ENCODE measurements at places on chromosomes 7 and 10.

DNA sequence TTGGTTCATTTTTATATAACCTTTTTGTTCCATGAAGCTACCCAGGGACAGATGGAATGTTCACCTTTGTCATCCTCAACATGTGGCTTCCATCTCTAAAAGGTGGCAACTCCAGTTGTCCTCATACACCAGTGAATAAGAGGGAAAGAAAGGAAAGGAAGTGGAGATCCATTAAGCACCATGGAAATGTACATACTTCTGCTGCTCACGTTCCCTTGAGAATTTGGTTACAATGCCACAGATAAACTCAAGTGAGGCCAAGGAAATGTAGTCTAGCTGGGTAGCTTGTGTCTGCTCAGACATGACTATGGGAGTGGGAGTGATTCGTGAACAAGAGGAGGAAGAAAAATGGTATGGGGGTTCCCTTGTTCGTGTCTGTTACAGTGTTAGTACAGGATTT is 237.1 kb upstream of the FAM3C start:
- no peak for DNase-seq

GRCh38 chr10:112585960-112586359 is 138.9 kb downstream of the VTI1A start:
- DNase-seq: no peak

- no peak for DNase-seq
Measured at GRCh38 chr10:49526619-49527018, 12.3 kb downstream of the ERCC6 start.

DNA sequence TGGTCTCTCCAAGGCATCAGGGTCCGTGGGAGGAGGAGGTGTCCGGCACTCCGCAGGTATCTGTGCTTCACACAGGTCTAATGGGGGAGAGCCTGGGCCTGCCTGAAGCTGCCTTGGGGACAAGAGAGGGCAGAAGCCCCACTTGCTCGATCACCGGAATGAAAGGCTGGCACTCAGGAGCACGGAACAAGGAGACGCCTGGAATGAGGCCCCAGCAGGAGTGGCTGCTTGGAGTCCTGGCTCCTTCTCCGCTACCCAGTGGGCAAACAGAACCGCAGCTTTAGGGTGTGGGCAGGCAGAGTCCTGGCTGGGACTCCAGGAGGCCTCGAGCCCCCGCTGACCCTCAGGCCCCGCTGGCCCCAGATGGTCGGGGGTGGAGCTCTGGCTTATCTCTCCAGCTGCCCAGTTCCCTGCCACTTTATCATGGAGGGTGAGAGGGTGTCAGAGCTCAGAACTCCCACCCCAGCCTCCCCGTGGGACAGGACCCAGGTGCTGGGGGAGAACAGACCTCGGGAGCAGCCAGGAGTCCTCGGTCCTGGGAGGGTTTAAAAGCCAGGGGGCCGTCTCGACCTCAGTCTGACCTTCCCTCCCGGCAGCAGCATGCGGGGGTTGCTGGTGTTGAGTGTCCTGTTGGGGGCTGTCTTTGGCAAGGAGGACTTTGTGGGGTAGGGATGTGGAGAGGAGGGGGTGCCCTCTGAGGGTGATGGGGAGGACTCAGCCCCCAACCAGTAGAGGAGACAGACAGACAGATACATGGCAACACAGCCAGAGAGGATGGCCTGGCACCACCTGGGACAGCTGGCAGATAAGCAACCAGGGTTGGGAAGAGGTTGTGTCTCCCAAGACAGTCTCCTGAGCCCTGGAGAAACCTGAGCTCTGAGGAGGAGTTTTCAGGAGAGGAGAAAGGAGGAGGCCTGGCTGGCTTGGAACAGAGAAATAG is at the start of gene CPA1:
CPA1 (plus strand) TSS at position 574 of the 940 bp plus-strand sequence; CDS start at position 601, 27 bp downstream.
- DNase-seq: no peak

GRCh38 chr10:123621492-123621891 is 44.7 kb upstream of the GPR26 start:
- DNase-seq: no peak

- DNase-seq: no peak
Measured at GRCh38 chr10:88841316-88842111, 10.1 kb downstream of the ANKRD22 start.

GRCh38 chr10:13099144-13099665 is 758 bp upstream of the OPTN start:
- DNase-seq: no peak

- no peak for DNase-seq
Measured at GRCh38 chr10:32878646-32879045, 79.4 kb downstream of the ITGB1 start.

DNA sequence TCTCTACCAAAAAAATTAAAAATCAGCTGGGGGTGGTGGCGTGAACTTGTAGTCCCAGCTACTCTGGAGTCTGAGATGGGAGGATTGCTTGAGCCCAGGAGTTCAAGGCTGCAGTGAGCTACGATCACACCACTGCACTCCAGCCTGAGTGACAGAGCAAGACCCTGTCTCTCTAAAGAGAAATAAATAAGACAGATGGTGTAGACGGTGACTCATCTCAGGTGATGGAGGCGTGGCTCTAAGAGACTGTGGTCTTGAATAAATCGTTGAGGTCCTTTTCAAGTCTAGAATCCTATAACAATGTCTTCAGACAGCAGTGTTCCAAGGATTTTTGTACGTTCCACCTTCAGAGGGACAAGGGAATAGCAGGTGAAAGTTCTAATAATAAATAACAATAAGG is 53.8 kb upstream of the PFKFB3 start:
- no peak for DNase-seq

- DNase-seq: no peak
Measured at GRCh38 chr7:113968713-113969112, 49.9 kb upstream of the PPP1R3A start.

GRCh38 chr10:114663626-114664025 is 5.6 kb upstream of the ABLIM1 start:
- DNase-seq: no peak

DNA sequence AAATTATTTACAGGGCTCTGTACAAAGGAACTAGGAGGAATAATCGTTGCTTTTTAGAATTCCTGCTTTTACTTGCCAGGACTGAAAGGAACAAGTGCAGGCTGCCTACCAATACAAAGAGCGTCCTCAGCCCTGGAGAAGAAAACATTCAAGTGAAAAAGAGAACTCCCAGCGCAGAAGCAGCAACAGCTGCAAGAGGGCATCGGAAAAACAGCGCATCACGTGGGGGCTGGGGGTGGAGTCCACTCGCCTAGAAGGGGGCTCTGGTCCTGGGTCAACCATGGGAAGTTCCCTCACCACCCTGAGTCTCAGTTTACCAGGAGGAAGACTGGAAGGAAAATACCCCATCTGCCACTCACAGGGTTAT is 385 bp upstream of the C10orf90 start:
- DNase-seq: no peak

DNA sequence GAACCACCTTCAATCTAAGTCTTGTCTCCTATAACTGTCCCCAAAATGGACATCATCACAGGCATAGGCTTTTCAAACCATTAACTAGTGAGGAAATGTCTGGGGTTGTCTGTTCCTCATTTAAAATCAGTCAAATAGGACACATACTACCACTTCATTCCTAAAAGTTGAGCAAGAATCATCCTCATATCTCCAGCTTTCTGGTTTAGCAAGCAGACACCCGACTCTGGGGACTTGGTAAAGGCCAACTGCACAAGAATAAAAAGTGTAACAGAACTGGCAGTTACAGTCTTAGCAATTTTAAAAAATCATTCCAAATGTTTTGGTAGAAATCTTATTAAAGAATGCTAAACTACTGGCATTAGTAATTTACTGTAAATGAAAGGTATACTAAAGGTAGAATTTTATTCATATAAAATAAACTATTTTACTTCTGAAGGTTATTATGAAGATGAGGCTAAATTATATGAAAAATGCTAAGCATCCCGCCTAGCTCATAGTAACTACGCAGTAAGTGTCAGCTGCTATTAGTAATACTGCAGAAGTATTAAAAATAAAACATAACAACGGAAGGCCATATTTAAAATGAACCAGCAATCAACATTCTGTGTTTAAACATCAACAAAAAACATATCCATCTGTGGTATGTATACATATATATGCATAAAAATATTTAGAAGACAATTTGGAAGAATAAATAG is 60.8 kb downstream of the ZNF438 start:
- no peak for DNase-seq

DNA sequence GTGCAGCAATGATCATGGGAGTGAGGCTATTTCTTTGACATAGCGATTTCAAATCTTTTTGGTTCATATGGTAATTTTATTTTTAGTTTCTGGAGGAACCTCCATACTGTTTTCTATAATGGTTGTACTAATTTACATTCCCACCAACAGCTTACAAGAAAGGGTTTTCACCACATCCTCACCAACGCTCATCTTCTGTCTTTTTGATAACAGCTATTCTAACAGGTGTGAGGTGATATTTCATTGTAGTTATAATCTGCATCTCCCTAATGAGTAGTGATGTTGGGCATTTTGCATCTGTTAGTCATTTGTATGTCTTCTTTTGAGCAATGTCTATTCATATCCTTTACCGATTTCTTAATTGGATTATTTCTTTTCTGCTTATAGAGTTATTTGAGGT is 75.0 kb upstream of the FHIP2A start:
- DNase-seq: no peak
